ENCODE measurements at places on chromosomes 3 and 15. TPM values are rescaled to one million over a fixed set of nuclear protein-coding genes. Genes with fewer than 3 reads are reported as not detected.

DNA sequence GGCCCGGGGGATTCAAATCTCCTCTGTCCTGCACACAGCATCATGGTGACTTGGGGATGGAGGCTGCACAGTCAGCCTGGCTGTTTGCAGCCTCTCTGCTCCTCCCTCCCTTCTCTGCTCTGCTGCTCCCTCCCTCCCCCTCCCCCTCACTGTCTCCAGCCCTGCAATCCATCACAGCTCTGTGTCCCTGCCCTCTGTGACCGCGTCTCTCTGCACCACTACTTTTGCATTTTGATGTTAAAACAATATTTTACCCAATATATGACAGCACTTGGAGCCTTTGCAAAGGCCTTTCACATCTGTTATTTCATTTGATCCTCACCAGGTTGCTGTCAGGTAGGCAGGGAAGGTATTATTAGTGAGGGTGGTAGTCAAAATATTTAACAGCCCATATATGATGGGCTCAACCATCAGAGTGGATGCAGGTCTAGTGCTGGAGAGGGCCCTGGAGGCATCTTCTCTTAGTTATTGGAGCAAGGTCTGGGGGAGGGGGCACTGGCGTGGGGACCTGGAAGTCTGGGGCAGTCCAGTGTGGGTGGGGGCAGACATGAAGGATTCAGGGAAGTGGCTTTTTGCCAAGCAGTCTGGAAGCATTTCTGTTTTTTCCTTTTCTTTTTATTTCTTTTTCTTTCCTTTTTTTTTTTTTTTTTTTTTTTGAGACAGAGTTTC is 16.3 kb upstream of the VPS8 start:
- no peaks in the 10 kb centered on the region for H3K4me1 ChIP-seq
- no peaks in the 10 kb centered on the region for H3K36me3 ChIP-seq
- H3K4me3 ChIP-seq = no peak overlapping the region
- no peak overlapping the region for H3K27ac ChIP-seq

DNA sequence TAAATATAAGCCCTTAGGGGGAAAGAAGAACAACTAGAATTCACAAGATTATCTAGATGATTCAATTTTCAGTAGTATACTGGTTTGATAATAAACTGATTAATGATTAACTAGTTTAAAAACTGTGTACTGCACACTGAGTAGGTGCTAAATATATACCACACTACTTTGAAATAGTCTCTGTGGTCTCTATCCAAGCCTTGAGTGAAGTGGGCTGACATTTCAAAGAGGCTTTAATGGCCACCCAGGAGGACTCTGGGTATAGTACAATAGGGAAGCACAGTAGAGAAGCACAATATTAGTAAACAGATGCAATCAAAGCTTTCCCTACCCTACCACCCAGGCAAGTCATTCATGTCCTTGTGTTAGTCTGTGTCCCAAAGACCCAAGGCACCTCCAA is 46.7 kb downstream of the FILIP1L start:
- DNase-seq = no peak
- H3K4me1 ChIP-seq = peaks cover 38% of the 10 kb centered on the region
- no peak overlapping the region for H3K27ac ChIP-seq
- H3K27me3 ChIP-seq = no peaks in the 10 kb centered on the region
- H3K4me3 ChIP-seq = no peak overlapping the region

Gene SCAANT1
- not detected for total RNA-seq

GRCh38 chr3:58288011-58288728 is 17.9 kb upstream of the RPP14 start:
- H3K4me1 ChIP-seq = no peaks in the 10 kb centered on the region
- no peak for DNase-seq
- no peak overlapping the region for H3K27ac ChIP-seq
- no peak overlapping the region for H3K4me3 ChIP-seq

Gene APOD
- not detected for total RNA-seq

DNA sequence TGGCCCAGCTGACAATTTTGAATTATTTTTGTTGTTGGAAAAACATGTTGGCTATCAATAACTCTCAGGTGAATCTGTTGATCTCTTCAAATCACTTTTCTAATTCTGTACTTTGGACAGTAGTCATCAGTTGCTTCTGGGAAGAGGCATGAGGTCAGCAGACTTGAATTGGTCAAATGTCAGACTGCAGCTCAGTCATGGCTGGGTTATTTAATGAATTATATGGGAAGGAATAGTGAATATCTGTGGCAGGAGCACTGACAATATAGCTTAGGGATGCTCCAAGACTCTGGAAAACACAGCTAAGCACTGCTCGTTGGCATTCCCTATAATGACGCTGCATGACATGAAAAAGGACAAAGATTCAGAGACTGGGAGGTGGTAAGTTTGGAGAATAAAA is 98.8 kb upstream of the GAP43 start:
- H3K4me3 ChIP-seq = no peak overlapping the region
- H3K27me3 ChIP-seq = peaks cover 15% of the 10 kb centered on the region
- no peaks in the 10 kb centered on the region for H3K36me3 ChIP-seq
- DNase-seq = no peak
- H3K27ac ChIP-seq = no peak overlapping the region
- H3K4me1 ChIP-seq = no peaks in the 10 kb centered on the region

GRCh38 chr15:63948971-63949370 is 97.3 kb downstream of the DAPK2 start:
- no peaks in the 10 kb centered on the region for H3K36me3 ChIP-seq
- H3K4me3 ChIP-seq = no peak overlapping the region
- H3K27ac ChIP-seq = no peak overlapping the region
- no peaks in the 10 kb centered on the region for H3K27me3 ChIP-seq
- H3K4me1 ChIP-seq = peaks cover 4% of the 10 kb centered on the region

- H3K4me1 ChIP-seq = peaks cover 44% of the 10 kb centered on the region
- H3K27ac ChIP-seq = peak overlapping the region; percentile 83
- no peak for DNase-seq
- H3K36me3 ChIP-seq = peaks cover 47% of the 10 kb centered on the region
- H3K27me3 ChIP-seq = no peaks in the 10 kb centered on the region
These were observed 140.6 kb downstream of the EEFSEC start for GRCh38 chr3:128293930-128294329.

Gene PRR20G
- not detected for total RNA-seq

- no peaks in the 10 kb centered on the region for H3K36me3 ChIP-seq
- DNase-seq = no peak
- peaks cover 7% of the 10 kb centered on the region for H3K4me1 ChIP-seq
These were observed 24.7 kb downstream of the PCOLCE2 start for GRCh38 chr3:142863930-142864920.

DNA sequence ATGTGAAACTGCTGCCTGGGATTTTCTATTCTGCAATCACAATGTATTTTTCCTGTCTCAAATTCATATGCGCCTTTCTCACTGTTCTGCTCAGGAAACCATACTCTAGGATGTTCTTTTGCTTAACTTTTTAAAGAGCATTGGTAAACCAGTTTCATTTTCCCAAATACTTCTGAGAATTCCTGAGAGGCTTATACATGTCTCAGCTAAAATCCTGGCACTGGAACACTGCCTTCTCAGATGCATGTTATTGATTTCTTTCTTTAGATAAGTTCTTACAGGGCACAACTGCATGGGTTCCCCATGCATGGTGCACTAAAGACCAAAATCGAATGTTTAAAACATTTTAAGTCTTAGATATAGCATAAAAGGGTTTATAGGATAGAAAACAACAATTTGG is 178.3 kb upstream of the PLSCR5 start:
- H3K36me3 ChIP-seq = no peaks in the 10 kb centered on the region
- H3K4me1 ChIP-seq = no peaks in the 10 kb centered on the region
- H3K27me3 ChIP-seq = no peaks in the 10 kb centered on the region
- DNase-seq = no peak
- H3K4me3 ChIP-seq = no peak overlapping the region
- H3K27ac ChIP-seq = no peak overlapping the region

- H3K27ac ChIP-seq = no peak overlapping the region
- H3K36me3 ChIP-seq = no peaks in the 10 kb centered on the region
- no peaks in the 10 kb centered on the region for H3K4me1 ChIP-seq
These were observed 118.6 kb upstream of the PRR20G start for GRCh38 chr3:127406309-127407025.

GRCh38 chr3:58203541-58203940 is 7.2 kb downstream of the DNASE1L3 start:
- H3K4me3 ChIP-seq = no peak overlapping the region
- H3K36me3 ChIP-seq = peaks cover 3% of the 10 kb centered on the region
- no peak for DNase-seq
- H3K27me3 ChIP-seq = peaks cover 14% of the 10 kb centered on the region
- H3K27ac ChIP-seq = no peak overlapping the region

DNA sequence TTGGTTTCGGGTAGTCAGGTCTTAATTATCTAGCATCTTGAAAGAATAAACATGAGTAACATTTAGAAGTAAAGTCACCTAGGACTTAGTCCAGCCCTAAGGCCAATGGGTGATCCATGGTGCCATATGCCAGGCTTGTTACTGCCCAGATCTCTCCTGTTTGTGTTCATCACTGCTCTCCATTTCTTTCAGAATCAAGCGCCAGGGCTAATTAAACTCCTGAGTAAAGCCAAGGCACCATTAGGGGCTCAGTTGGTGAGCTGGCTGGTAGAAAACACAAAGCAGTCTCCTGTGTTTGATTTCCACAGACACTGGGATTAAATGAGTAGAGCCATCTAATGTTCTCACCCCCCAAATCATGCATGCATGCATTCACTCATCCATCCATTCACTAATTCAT is 11.3 kb downstream of the CYP19A1 start:
- no peaks in the 10 kb centered on the region for H3K4me1 ChIP-seq
- H3K4me3 ChIP-seq = no peak overlapping the region
- peaks cover 16% of the 10 kb centered on the region for H3K27me3 ChIP-seq
- no peaks in the 10 kb centered on the region for H3K36me3 ChIP-seq

Gene PIERCE2
- not detected for total RNA-seq

GRCh38 chr15:37979671-37980409 is 45.4 kb downstream of the TMCO5A start:
- H3K27me3 ChIP-seq = no peaks in the 10 kb centered on the region
- H3K27ac ChIP-seq = no peak overlapping the region
- no peaks in the 10 kb centered on the region for H3K4me1 ChIP-seq
- DNase-seq = no peak
- H3K36me3 ChIP-seq = no peaks in the 10 kb centered on the region

Gene IL17RB
- total RNA-seq = not detected

Gene MORC1
- not detected for total RNA-seq

Gene BCL2A1
- total RNA-seq = 94.3 TPM

DNA sequence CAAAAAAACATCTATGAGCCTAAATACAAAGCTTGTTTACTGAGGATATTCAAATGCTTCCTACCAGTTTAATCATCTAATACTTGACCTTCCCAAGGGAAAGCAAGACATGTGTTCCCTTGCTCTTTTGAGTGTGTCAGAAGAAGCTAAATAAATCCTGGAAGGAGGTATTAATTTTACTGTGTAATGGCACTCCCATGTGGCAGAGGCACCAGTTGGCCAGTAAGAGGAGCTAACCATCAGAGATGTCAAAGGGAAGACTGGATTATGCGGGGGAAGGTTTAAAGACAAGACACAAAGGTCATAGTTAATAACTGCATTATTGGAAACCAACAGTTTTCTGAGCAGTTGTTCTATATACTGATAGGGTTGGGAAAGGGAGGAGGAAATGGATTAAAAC is 125.1 kb downstream of the SUCLG2 start:
- H3K27ac ChIP-seq = no peak overlapping the region
- peaks cover 13% of the 10 kb centered on the region for H3K4me1 ChIP-seq
- no peak overlapping the region for H3K4me3 ChIP-seq
- no peak for DNase-seq

Gene SPINK8
- total RNA-seq = not detected

- H3K4me1 ChIP-seq = no peaks in the 10 kb centered on the region
- H3K36me3 ChIP-seq = no peaks in the 10 kb centered on the region
- peaks cover 9% of the 10 kb centered on the region for H3K27me3 ChIP-seq
- DNase-seq = no peak
These were observed 184.5 kb upstream of the ATP11B start for GRCh38 chr3:182608832-182609231.

Gene TERC
- 20.0 TPM for total RNA-seq

Gene CCR9
- not detected for total RNA-seq

DNA sequence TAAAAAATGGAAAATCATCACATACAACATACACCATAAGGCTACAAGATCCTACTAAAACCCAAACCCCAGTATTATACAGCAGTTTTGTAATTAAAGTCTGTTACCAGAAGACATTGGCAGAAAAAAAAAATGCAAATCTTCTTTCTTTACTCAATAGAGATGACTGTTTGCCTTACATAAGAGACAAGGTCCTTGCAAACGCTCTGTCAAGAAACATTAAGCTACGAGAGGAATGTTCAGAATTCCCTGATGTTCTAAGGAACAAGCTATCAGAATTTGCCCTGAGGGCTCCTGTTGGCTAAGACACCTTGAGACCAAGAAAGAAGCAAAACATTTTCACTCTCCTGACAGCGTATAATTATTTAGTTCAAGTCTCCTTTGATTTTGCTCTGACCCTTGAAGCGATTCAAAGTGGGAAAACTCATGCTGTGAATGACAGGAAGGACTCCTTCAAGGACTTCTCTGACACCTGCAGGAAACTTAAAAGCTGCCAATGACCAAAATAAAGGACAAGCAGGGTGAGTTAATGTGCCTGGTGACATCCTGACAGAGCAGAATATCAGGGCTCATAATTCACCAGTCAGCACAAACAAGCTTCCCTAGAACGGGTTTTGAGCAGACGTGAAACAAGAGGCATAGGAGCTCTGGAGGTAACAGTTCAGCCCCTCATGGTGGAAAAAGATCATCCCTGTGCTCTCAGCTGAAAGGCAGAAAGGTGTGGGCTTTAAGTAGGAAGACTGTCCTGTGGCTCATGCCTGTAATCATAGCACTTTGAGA is 2.5 kb downstream of the SCAMP2 start:
- H3K4me3 ChIP-seq = peak overlapping the region; percentile 98
- H3K4me1 ChIP-seq = peaks cover 68% of the 10 kb centered on the region
- peaks cover 42% of the 10 kb centered on the region for H3K36me3 ChIP-seq
- no peak for DNase-seq

Gene MEX3B
- 0.33 TPM for total RNA-seq

DNA sequence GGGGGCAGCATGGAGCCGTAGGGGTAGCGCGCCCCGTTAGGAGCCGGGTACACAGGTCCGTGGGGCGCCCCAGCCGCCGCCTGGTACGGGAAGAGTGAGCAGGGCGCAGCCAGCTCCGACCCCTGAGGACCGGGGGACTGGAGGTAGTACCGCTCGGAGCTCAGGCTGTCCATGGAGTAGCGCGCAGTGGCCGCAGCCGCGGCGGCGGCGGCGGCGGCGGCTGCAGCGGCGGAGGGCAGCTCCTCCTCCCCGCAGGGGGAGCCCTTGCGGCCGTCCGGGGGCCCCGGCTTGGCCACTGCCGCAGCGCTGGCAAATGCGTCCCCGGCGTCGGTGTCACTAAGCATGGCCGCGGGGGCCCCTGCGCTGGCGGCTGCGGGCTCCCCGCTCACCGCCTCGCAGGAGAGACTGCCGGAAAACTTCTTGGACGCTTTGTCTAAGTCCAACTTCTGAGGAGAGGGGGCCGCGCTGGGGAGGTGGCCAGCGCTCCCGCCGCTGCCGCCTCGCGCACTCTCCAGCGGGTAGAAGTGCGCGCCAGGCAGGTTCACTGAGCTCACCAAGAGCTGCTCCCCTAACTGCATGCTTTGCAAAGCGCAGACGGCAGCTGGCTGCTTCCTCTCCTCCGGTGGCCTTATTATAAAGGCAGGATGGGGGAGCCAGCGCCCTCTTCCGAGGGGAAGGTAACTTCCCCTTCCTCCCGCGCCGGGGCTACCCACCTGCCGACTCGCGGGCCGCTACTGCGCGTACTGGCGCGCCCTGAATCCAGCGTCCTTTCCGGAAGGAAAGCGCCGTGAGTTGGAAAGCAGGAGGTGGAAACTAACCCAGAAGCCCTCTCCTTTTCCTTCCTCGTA is at the start of gene EOMES:
EOMES (minus strand) TSS at position 607 of the 848 bp plus-strand sequence; CDS start at position 578, 29 bp downstream.
- peaks cover 37% of the 10 kb centered on the region for H3K4me1 ChIP-seq
- peak; percentile 77 for DNase-seq
- no peak within 1 kb of the TSS for H3K27ac ChIP-seq
- H3K4me3 ChIP-seq = peak within 1 kb of the TSS; percentile 81

Data from activated naive CD8-positive, alpha-beta T cell treated with anti-CD3 and anti-CD28 coated beads for 36 hours (primary cell).